ENCODE measurements at places on chromosomes 12 and 14.
A peak's percentile ranks its signal among the peaks of the same experiment; 100 is the strongest.

DNA sequence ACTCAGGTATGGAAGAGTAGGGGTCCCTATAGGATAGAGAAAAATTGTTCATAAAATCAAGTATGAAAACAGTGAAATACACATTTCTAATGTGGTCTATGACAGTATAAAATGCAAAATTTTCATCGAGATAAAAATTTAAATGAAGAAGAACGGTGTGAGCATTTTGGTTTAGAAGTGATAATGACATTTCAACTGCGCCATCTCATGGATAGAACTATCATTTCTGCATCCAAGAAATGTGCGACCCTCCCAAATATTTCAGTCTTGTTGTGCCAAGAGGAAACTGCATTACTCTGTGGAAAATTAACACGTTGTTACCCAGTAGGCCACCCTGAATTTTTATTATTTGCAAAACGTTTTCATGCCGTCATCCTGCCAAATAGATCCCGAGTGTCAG, 108.8 kb downstream of the CRACR2A start:
- DNase-seq = no peak

DNA sequence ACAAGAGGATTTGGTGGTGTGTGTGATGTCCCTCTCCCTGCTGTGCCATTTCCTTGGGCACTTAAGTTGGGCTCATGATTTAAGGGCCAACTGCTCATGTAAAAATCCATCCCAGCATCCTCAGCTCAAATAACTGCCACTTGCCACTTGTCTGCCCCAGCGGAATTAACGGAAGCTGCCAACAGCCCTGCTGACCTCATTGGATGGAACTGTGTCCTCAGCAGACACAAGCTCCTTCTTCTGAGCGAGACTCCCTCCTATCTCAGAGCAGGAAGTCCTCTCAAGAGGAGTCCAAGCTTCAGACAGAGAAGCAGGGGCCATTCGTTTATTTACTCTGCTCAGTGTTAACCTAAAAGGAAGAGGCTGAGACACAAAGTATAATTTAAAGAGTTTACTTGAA, 29.6 kb upstream of the PRMT8 start:
- no peak for DNase-seq

DNA sequence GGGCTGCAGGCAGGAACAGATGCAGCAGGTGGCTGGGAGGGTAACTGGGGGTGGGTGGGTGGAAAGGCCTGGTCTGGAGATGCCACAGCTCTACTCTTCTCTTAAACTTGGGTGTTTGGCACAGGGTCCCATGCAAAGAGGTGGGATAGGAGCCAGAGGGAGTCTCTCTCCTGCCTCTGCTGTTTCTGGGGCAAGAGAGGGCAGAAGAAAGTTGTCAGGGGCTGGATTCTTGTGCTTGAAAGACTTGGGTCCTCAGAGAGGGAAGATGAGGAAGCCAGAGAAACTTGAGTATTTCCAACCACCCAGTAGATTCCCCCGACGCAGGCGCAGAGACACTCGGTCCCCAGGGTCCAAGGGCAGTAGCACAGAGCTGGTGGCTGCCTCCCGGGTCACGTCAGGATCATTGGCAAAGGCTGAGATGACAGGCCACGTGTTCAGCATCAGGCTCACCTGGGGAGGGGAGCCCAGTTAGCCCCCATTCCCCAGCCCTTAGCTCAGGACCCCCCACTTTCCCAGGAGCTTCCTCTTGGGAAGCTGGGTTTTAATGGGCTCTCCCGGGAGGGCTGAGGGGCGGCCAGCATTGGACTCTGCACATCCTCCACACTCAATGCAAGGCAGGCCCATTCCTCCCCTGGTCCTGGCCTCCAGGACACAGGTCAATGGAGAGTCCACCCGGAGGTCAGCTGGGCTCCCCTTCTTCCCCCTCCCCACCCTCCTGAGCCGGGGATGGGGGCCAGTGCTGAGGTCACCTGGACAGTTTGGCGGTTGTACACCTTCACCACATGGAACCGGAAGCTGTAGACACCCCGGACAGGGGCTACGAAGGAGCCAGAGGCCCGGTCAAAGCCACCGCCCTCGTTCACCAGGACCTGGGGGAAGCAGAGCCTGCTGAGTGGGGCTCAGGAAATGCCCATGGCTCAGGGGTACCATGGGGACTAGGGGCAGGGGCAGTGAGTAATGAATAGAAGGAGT, 1.6 kb downstream of the CBLN3 start:
- DNase-seq = no peak

GRCh38 chr12:32451816-32452215, 52.5 kb downstream of the FGD4 start:
- DNase-seq = no peak

DNA sequence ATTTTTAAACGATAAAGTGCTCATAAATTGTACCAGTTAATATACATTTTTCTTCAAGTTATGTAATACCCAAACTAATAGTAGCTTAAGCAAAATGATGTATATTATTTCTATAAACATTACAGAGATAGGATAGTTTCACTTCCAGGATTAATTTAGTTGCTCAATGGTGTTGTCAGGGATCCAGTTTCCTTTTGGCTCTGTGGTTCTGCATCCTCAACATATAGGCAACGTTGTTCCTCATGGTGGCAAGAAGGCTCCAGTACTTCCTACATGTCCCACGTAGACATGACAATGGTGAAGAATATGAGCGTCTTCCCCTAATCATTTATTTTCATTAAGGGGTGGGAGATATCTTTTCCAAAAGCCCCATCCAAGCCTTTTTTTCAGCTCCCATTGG, 60.7 kb upstream of the DCD start:
- DNase-seq = no peak

GRCh38 chr14:24367514-24368211, at the start of gene NFATC4:
Gene NFATC4 (plus strand): TSS chr14:24368184. CDS start chr14:24368341, 157 bp downstream.
- DNase-seq = peak; percentile 76

GRCh38 chr12:2120982-2121758, 68.4 kb downstream of the CACNA1C start:
- no peak for DNase-seq

DNA sequence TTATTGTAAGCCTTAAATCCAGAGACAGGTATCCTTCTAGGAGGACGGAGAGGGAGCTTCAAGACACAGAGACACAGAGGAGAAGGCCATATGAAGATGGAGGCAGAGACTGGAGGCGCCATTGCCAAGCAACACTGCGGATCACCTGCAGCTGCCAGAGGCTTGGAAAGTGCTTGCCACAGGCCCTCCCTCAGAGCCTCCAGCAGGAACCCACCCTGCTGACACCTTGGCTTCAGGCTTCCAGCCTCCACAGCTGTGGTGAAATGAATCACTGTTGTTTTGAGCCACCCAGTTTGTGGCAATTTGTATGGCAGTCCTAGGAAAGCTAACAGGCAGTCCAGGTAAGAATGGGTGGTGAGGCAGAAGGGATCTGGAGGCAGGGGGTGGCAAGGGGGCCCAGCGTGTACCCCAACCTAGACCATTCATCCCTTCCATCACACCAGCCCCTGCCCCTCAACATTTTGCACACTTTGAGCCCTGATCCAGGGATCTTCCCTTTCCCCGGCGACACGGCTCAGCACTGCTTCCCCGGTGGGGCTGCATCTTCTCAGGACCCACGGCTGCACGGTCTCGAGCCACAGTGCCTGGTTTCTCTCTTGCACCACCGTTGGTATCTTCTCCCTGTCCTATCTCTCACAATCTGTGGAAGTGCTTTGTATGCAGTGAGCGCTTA, 22.3 kb upstream of the BCDIN3D start:
- no peak for DNase-seq

GRCh38 chr12:124660851-124661250, 93.4 kb upstream of the NCOR2 start:
- DNase-seq = no peak

DNA sequence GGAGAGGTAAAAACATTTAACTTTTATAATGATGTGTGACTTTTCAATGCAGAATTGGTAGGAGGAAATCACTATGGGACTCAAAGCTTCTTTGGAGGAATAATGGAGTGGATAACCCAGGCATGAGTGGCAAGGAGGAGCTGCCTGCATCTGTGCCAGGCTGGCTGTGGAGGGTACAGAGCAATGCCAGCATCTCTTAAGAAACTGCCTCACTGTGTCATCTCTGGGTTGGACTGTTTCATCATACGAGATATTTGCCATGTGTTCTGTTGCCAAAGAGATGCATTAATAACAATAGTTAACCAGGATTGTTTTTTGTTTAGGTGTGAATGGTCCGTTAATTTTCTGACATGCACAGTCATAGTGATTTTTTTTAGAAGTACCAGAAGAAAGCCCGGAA, 183.7 kb upstream of the NTF3 start:
- no peak for DNase-seq

DNA sequence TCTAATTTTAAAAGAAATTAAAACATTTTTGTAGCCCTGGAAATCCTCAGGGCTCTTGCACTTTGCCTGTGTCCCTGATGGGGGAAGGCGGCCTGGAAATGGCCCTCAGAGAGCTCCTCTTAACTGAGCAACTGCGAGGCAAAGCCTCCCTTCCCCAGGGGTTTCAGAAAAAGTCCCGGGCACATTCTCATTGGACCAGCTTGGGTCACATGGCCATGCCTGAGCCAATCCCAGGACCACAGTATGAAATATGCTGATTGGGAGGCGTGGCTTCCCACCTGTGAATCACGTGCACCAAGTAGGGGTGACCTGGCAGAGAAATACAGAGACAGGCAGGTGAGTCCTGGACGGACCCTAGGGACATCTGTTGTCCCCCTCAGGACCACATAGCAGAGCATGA, 90.4 kb upstream of the SFSWAP start:
- no peak for DNase-seq

DNA sequence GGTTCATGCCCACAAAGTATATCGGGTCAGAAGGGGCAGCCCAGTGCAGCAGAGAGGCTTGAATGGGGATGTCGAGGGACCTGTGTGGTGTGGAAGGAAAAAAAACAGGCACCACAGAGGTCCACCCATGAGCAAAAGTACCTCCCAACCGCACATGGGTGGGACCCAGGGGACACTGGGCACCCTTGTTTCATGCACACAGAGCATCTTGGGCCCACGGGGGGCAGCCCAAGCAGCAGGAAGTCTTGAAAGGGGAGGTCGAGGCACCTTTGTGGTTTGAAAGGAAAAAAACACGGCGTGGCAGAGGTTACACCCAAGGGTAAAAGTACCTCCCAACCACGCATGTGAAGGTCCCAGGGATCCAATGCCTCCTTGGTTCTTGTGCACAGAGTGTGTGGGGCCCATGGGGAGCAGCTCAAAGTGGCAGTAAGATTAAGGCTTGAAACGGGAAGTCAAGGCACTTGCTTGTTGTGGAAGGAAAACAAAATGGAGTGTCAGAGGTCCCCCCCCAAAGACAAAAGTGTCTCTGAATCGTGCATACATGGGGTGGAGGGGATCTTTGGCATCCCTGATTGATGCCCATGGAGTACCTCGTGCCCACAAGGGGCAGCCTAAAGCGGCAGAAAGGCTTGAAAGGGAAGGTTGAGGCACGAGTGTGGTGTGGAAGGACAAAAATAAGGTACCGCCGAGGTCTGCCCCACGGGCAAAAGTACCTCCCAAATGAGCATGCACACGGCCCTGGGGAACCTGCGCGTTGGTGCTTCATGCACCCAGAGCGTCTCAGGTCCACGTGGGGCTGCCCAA, 575.5 kb downstream of the ALG10 start:
- DNase-seq = no peak

GRCh38 chr12:124916374-124917134, 2.1 kb upstream of the UBC start:
- no peak for DNase-seq

GRCh38 chr14:67480011-67480410, 8.5 kb downstream of the TMEM229B start:
- DNase-seq = no peak

- DNase-seq = no peak
Observed at GRCh38 chr12:58860056-58860787, 60.1 kb downstream of the LRIG3 start.

DNA sequence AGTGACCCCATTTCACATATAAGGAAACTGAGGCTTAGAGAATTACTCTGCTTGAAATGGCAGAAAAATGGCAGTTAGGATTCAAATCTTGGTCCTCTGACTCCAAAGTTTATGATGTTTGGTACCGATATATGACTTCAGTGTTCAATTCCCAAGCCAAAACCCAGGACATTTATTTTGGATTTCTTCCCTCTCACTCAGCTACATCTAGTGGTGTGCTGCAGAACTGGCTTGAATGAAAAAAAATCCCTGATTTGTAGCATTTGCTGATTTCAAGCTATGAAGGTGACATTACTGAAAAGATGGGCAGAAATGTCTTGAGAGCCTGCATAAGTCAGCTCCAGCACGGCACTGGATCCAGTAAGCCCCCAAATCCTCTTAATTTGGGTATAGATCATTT, 106.4 kb downstream of the EFCAB11 start:
- no peak for DNase-seq

- no peak for DNase-seq
Observed at GRCh38 chr12:67698672-67699581, 50.4 kb downstream of the DYRK2 start.

- DNase-seq = no peak
Observed at GRCh38 chr14:104201063-104201462, 62.7 kb downstream of the KIF26A start.

- no peak for DNase-seq
Observed at GRCh38 chr14:21912367-21912766, 238.7 kb upstream of the OR4E1 start.

GRCh38 chr14:24613747-24614146, 4.3 kb upstream of the GZMH start:
- no peak for DNase-seq

DNA sequence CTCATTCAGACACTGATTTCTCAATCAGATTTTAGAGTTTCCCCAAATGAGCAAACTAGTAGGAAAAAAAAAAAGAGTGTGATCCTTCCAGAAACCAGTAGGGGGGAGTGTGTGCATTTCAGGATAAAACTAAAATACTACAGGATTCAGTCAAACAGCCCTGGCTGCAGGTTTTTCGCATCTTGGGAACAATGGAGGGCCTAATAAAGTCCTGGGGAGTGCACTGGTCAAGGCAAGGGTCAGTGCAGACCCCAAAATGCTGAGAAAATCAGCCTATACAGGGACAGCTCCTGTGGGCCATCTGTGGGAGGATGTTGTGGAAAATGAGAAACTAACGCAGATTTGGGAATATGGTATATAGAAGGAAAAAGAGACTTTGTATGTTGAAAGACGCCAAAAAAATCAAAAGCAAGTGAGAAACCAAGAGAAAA, 22.2 kb upstream of the ABCD4 start:
- DNase-seq = peak; percentile 9

DNA sequence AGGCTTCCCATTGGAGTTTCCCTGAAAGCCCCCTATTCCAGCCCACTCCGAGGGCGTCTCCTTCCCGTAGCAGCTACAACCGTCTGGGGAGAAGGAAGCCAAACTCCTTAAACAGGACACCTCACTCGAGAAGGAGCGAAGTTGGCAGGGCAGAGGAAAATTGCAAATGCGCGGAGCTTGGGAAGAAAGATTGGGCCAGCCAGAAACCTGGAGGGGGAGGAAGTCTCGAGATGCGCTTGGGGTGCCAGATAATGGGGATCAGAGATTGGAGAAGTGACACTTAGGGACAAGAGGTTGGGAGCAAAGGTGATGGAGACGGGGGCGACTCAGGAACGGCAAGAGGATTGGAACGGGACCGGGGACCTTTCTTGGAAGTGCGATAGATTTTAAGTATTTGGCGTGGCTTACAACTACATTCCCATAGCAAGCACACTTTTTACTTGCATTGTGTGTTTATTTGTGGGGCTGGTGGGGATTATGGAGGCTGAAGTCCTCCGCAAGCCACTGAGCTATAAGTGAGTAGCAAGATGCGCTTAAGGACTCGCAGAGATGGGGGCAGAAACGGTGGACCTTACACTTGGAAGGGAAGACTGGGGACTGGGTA, 926 bp downstream of the HRK start:
- no peak for DNase-seq
